ENCODE measurements at places on chromosomes 3 and 15.

- no peak for DNase-seq
Measured at GRCh38 chr15:65888981-65889380, 19.7 kb downstream of the RAB11A start.

DNA sequence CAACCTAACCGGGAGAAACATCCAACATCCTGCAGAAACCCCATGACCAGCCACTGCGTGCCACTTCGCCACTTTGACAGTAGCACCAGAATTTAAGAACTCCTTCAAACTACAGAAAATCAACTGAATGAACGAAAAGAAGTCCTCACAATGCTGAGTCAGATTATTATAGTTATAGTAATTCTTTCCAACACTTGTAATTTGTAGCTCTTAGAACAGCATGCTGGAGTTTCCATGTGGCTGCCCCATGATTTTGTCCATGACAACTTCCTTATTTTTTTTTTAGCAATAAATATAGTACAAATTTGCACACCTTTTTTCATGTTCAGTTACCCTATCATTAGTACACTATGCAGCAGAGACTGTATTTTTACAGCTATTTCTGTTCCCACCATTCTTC, 26.1 kb upstream of the SSR3 start:
- no peak for DNase-seq

DNA sequence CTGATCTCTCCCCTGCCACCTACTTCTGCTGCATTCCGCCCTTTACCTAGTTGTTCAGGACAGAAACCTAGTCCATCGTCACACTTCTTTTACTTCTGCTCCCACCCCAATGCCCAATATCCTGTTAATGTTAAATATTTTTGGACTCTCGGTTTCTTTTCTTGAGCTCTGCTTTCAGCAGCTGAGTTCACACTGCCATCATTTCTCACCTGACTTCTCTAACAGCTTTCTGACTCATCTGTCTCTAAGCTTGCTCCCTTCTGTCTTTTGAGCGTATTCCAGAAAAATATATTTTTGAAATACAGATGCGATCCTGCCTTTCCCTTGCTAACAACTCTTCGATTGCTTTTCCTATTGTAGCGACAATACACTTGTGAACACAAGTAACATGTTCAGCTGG, 183.4 kb downstream of the KLHL25 start:
- DNase-seq, result no peak

DNA sequence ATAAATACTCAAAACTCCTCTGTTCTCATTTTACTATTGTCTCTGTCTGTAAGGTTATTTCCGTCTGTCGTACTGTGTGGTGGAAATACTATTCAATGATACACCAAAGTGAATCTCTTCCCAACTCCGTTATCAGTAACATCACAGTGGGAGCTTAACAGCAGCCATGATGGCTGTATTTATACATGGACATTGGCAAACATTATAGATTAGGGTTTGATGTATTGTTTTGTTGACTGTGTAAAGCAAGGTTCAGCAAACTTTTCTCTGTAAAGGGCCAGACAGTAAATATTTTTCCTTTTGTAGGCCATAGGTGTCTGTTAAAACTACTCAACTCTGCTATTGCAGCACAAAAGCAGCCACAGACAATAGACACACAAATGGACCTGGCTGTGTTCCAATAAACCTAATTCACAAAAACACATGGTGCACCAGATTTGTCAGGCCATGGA, 23.2 kb downstream of the LIPC start:
- DNase-seq, result no peak

DNA sequence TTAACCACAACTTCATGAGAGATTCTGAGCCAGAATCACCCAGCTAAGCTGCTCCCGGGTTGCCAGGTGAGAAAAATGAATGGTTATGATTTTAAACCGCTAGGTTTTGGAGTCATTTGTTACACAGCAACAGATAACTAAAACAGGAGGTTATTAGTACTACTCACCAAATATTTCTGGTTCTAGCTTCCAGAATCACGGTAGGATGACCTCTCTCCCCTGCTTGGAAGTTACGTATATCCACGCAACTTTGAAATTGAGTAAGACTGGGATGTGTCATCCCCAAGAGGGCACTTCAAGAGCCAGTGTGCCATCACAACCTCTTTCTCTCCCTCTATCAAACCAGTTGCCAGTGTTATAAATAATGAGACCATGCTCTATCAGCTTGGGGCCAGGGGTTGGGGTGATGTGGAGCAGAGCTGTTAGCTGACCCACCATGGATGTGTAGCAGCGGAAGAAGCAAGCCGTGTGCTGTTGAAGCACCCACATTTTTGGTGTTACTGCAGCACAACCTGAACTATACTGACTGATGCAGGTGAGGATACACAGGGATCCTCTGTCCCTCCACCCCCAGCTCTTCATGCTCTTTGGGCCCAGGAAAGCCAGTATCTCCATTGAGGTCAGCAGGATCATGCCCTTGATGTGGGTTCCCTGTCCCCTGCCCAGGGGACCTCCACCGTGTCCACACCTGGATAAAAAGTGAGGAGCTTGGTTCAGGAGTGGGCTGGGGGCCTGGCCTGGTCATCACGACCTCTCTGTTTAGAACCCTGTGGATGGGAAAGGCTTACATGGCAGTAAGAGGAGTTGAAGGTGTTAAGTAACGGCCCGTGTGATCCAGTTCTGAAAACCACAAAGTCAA, 19.4 kb upstream of the ALDH1A3 start:
- DNase-seq, result no peak

GRCh38 chr3:170727754-170728153, 141.9 kb upstream of the SLC7A14 start:
- DNase-seq, result no peak

DNA sequence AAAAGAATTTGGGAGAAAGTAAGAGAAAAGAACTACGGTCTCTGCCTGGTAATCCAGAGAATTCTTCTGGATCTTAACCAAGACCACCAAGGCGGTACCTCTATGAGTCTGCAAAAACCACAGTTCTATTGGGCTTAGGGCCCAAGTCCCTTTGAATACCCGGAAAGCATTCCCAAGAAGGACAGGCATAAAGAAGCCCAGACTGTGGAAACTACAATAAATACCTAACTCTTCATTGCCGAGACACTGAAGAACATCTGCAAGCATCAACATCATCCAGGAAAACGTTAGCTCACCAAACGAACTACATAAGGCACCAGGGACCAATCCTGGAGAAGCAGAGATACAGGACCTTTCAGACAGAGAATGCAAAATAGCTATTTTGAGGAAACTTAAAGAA, 162.3 kb upstream of the TMC3 start:
- no peak for DNase-seq

- DNase-seq, result no peak
Measured at GRCh38 chr3:106282943-106283342, 414.1 kb upstream of the CBLB start.

- no peak for DNase-seq
Measured at GRCh38 chr15:100592898-100593297, 9.1 kb downstream of the LINS1 start.

GRCh38 chr15:45790325-45790943, 155.6 kb downstream of the SQOR start:
- peak; percentile 1 for DNase-seq
